ENCODE measurements at places on chromosomes 3 and 15. TPM values are rescaled to one million over a fixed set of nuclear protein-coding genes. Genes with fewer than 3 reads are reported as not detected.

The VIPR1 gene
- total RNA-seq = 39.4 TPM

The GUCA1C gene
- not detected for total RNA-seq

The SPATA12 gene
- not detected for total RNA-seq

The SH3GL3 gene
- total RNA-seq = not detected

The COL6A6 gene
- total RNA-seq = not detected

All from activated naive CD4-positive, alpha-beta T cell treated with anti-CD3 and anti-CD28 coated beads, Interleukin-2, amount 10 ng/mL, durations not matched to agents 5 hours and 36 hours (primary cell).